Stimulated activated CD4-positive, alpha-beta T cell treated with anti-CD3 and anti-CD28 coated beads, TNF-alpha, amount 100 ng/mL, for 4 hours (primary cell): ENCODE measurements at places on chromosomes 2 and 18.

GRCh38 chr2:101952551-101952950 lies 39.2 kb upstream of the IL1R2 start:
- DNase-seq, result no peak

DNA sequence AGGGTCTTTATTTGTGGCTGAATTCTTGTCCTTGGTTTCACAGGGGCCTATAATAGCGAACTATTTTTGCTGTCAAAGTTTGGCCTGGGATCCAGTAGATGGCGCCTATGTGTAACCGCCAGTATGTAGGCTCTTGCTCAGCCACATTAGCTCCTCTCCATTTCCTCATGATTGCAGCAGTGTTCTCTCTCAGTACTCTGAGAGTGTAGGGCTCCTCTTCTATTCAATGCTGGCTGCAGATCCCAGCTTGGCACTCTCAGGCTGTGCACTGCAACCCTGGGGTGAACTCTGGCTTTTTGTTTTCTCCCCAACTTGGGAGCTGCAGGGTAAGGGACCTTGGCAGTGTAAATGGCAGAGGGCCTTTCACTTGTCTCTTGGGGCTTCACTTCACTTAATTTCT lies 344.6 kb upstream of the CHAC2 start:
- DNase-seq, result no peak

- no peak for DNase-seq
Measured at GRCh38 chr2:138787053-138787666, 7.0 kb upstream of the NXPH2 start.

GRCh38 chr2:29304399-29305060 lies 189.3 kb downstream of the CLIP4 start:
- DNase-seq, result no peak

DNA sequence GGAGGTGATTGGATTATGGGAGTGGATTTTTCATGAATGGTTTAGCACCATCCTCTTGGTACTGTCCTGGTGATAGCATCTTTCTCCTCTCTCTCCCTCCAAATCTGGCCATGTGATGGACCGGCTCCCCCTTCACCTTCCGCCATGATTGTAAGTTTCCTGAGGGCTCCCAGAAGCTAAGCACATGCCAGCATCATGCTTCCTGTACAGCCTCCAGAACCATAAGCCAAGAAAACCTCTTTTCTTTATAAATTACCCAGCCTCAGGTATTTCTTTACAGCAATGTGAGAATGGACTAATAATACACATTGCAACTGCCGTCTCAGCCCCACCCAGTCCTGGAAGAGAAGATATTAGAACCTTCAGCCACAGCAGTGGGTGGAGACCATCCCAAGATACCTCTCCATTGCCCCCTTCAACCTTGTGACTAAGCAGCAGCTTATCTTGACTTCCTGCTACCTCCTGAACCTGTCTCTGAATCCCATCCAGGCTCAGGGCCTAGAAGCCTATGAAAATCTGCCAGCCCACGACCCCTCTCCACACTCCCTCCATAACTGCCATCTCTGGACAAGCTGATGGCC lies 81.8 kb upstream of the AGAP1 start:
- DNase-seq, result no peak

DNA sequence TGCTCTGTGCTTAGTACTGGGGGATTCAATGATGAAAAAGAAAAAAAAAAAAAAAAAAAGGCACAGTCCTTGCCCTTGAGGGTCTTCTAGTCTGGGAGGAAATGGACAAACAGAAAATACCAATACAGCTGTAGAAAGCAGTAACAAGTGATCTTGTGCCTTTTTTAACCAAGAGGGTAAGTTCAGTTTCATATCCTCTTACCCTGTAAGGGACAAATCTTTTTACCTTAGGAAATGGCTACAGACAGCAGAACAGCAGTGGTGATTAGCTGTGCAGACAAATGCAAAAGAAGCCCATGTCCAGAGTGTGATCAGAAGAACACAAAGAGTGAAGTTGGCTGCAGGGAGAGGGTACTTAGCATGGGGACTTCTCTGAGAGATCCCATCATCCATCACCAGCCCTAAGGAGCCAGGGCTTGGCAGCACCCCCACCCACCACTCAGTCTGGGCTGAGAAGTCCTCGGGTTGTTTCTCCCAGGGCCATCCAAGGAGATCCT lies 102.9 kb downstream of the ALPK2 start:
- DNase-seq, result no peak

DNA sequence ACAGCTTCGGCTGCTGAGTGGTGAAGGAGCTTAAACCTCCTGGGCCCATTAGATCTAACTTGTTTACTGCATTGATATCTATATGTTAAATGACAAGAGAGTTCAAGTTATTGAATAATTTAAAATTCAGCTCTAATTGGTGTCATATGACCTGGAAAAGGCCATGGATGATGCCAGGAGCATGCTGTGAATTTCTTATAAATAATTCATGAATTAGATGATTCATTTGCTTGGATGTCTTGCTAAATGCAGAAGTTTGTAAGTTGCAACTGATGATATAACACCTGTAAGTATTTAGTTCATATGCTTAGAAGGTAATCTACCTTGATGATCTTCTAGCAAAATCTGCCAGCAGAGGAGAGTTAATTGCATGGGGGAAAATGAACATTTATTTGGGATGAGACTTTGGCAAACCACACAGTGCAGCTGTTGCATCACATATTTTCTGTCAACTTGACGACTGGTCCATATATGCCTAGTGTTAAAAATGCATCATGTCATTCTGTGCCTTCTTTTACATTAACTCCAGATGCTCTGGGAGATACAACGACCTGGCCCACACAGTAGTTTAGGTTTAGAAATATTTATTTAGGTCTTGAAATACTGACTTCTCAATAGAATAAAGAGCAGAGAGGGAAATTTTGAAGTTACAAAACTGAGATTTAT lies 226.3 kb downstream of the KIAA1328 start:
- no peak for DNase-seq

GRCh38 chr2:157258520-157259326 lies 1.2 kb downstream of the GALNT5 start:
- DNase-seq, result no peak

- DNase-seq, result no peak
Measured at GRCh38 chr2:50401772-50402653, 629.9 kb downstream of the NRXN1 start.

- no peak for DNase-seq
Measured at GRCh38 chr2:1422131-1422530, 8.9 kb downstream of the TPO start.

DNA sequence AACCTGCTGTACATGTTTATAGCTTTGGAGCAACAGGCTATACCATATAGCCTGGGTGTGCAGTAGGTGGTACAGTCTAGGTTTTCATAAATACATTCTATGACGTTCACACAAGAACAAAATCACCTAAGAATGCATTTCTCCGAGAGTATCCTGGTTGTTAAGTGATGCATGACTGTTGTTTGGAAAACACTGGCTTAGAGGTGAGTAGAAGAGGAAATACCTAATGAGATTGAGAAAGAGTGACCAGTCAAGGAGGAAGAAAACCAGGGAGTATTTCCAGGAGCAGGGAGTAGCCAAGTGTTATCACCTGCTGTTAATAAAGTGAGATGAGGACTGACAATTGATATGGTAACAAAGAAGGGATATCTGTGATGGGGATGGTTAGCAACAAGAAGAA lies 2.9 kb upstream of the ZNF892 start:
- no peak for DNase-seq

GRCh38 chr2:127776122-127776780 lies 34.7 kb downstream of the WDR33 start:
- DNase-seq, result no peak

GRCh38 chr2:20744366-20745335 lies 77.7 kb downstream of the GDF7 start:
- DNase-seq, result no peak

DNA sequence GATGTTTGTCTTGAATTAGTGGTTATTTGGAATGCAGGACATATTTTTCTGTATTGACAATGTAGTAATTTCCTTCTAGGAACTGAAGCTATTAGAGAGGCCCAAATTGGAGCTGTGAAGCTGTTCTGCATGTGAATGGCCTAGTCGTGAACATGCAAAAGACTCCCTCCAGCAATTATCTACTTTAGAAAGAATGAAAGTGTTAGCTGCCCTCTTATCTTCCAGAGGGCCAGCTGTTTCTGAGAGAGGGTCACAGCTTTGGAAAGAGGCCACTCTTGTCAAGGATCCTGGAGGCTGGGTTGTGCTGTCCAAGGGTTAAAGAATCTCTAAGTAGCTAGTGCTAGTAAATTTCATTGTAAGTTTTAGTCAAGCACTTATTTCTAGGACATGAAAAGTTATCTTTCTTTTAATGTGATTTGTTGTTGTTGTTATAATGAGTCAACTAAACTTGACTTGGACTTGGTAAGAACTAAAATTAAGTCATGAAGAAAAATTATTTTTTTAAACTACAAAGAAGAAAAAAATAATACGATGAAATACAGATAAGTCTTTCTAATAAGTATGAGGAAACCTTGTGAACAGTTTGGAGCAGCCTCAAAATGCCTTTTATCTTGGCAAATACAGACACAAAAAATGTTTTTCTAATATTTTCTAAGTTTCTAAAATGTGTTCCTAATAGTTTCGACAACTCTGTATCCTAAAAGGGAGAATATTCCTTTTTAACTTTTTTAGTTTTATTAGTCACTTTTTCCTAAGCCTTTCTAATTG lies 36.8 kb downstream of the DPP4 start:
- DNase-seq, result no peak

DNA sequence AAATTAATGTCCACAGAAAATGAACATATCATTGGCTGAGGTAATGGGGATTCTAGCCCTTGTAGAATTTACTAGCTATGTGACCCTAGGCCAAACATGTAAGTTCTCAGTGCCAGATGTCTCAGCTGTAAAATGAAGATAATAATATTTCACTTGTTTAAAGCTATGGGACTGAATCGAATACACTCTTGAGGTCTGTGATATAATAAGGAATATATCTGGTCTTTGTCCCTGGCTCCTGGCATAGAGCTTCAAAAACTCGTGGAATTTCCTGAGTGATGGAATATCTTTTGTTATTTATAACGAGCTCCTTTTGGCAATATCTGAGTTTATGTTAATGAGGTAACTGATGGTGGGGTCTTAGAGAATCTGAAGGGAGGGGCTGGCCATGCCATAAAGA lies 201.4 kb upstream of the CYP26B1 start:
- DNase-seq, result no peak

GRCh38 chr2:119174216-119174992 lies 15.9 kb upstream of the C1QL2 start:
- DNase-seq, result peak; percentile 6

GRCh38 chr2:196335221-196335634 lies 163.8 kb upstream of the STK17B start:
- DNase-seq, result no peak
